CD4-positive, alpha-beta T cell treated with Interleukin-1 beta for 1 hour (primary cell): ENCODE measurements at places on chromosomes 4 and X.

GRCh38 chr4:4593596-4594284, 51.9 kb upstream of the STX18 start:
- no peak for DNase-seq

DNA sequence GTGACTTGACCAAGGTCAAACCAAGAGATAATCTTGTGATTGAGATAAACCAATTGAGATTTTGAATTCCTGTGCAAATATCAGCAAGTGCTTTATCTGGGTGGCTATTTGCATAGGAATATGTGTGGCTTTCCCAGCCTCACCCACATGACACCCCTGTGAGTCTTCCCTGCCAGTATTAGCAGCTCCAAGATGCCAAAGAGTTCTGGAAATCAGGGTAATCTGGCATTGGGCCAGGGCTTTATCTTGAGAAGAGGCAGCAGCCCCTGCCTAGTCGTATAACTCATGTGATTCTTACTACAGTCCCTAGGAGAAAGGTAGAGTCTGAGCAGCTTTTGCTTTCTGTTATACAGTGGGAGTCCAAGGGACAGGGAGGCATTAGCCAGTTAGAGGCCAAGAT, 87.7 kb downstream of the RLIM start:
- DNase-seq = no peak

- DNase-seq = no peak
These were observed 670.3 kb upstream of the FAM241A start for GRCh38 chr4:111475001-111475400.

DNA sequence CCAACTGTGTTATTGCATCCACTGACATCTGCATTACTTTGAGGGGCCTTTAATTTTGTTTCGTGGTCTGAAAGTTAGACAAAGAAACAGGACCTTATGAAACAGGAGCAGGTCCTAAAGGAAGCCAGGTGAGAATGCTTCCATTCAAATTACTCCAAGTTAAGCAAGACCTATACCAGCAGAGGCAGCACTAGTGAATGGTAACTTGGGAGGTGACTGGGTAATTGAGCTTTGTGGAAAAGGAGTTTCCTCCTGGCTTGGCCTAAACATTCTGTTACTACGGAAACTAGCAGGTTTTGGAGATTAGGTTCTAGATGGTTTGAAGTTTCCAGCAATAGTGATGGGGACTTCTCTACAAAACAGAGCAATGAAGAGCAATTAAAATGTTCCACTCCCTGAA, 173.5 kb downstream of the NKX6-1 start:
- DNase-seq = no peak

GRCh38 chr4:161208564-161208963, 955.2 kb downstream of the FSTL5 start:
- no peak for DNase-seq

GRCh38 chr4:19402581-19403065, 849.1 kb upstream of the SLIT2 start:
- DNase-seq = no peak

- DNase-seq = no peak
These were observed 129.3 kb upstream of the FAM9B start for GRCh38 chrX:9163214-9163709.

- no peak for DNase-seq
These were observed 8.1 kb upstream of the TEX13A start for GRCh38 chrX:105228602-105229001.

DNA sequence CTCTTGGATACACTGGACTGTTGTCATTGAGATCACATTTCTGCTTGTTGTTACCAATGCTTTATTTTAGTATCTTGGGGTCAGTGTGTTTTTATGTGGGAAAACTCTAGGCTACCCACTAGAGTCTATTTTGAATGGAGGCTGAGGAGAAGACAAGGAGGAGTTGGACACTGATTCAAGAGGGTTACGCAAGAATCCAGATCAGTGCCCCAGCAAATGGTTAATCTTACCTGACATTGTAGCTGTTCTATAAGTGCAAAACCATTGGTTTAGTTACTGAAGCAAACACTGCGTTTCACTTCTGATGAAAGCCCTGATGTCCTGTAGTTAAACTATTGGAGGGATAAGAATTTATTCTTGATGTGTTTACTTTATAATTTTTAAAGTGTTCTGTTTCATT, 331.1 kb upstream of the NR3C2 start:
- DNase-seq = no peak

GRCh38 chr4:113476800-113477199, 284.7 kb downstream of the CAMK2D start:
- no peak for DNase-seq

DNA sequence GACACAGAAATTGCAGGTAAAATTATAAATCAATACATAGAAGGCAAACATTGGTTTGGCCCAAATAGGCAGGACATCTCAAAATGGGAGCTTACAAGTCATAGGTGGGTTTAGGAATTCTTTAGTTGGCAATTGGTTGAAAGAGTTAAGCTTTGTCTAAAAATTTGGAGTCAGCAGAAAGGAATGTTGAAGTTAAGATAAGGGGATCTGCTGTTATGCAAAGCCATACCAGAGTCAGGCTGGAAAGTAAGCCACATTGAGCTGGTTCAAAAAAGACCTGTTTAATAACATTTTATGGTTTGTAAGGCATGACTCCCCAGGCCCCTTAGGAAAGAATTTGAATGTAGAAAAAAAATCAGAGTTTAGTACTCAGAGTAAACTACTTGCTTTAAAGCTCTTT, 92.6 kb downstream of the IL13RA2 start:
- no peak for DNase-seq
